ENCODE measurements at places on chromosomes 12 and 14.

DNA sequence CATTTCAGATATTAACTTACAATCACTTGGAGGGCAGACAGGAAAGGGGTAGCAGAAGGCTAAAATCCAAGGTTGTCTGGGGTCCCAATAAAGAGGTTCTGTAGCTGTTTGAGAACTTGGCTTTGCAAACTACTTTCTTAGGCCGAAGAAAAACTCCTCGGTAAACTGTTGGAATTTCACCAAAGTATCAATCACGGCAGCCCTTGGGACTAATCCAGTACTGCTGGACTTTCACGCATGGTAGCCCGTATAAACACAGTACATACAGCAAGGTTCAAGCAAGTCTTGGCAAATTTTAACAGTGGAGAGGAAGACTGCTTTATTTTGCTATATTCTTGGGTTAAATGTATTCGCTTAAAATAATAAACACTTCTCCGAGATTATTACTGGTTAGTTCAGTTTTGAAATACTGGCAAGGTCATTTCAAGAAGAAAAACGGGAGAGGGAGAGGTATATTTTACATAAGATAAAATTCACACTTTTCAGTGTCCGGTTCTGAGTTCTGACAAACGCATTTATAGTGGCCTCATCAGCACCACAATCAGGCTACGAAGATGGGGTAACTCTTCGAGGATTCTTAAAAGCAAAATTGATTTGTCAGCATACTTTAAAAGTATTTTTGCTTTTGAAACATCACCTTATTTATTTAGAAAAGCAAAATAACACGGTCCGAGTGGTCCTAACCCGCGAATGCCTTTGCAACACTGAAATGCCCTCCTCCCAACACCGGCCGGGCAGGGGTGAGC is 1.3 kb downstream of the SETD3 start:
- DNase-seq = no peak

DNA sequence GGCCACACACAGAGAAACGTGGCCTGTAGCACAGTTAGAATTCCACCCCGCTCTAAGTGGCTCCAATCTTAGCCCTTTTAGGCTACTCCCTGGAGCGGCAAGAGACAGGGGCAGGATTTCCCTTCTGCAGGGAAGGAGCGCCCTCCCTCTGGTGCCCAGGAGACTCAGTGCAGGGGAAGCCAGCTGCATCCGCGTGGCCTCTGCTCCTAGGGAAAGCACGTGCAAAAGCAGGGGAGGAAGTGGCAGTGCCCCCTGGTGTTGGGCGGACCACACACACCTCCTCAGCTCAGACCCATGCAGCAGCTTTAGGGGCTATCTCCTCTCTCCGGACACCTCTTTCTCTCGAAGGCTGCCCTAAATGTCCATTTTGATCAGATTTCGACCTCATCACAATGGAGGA is 50.0 kb downstream of the SPRING1 start:
- no peak for DNase-seq

- no peak for DNase-seq
Measured at GRCh38 chr14:57085801-57086200, 182.9 kb downstream of the EXOC5 start.

DNA sequence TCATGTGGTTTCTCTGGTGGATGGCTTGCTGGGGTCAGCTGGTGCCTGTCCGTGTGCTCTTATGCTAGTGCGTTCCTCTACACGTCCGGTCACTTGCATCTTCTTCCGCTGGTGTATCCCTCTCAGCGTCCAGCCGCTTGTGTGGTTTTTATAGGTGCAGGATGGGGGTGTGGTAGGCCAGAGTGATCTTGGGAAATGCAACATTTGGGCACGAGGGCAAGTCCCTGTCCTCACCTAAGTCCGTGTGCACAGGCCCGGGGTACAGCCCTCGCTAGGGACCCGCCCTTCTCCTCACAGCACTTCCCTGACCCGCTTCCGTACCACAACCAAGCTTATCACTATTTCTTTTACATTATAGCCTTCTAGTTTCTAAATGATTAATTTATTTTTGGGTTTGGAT is 17.3 kb downstream of the RERGL start:
- no peak for DNase-seq

DNA sequence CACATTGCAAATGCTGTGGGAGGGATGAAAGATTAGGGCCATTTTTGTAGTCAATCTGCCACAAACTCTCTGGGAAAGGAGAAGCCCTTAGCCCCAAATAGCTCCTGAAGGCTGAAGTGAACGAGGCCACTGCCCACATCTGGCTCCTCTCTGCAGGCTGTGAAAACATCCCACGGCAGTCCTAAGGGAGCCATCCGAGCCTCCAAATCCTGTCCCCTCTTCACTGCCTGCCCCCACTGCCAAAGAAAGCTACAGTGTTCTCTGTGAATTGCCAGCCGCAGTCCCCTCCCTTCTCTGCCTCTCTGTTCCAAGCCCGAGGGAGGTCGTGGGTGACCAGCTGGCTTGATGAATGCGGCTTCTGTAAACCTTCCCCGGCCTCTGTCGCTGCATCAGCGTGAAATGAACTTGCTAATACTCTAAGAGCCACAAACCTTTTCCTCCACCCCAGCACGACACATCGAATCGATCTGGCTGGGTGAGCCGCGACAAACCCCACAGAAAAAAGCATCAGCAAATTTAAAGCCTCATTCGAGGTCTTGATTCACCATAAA is 180.7 kb upstream of the NRXN3 start:
- DNase-seq = no peak
